ENCODE measurements at places on chromosomes 4 and X. TPM values are rescaled to one million over a fixed set of nuclear protein-coding genes. Genes with fewer than 3 reads are reported as not detected.

AKAP14 gene
- not detected for total RNA-seq

TMEM31 gene
- total RNA-seq = not detected

DNA sequence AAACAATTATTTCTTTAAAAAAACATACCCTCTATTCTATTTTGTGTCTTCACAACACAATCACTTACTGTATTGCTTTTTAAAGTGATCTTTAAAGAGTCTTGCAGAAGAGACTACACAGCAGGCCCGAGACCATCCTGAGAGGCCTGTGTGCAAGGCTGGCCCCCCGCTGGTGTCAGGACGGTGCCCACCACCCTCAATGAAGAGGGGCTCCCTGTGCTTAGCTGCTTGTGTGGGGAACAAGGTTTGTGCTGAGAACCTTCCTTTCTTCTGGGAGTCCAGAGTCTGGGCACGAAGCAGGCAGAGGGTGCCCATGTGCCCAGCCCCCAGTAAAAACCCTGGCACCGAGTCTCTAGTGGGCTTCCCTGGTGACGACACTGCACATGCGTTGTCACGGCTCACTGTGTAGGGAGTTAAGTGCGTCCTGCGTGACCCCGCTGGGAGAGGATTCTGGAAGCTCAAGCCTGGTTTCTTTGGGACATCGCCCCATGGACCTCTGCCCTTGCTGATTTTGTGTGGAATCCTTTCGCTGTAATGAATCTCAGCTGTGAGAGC, 22.0 kb downstream of the RGS12 start:
- DNase-seq = no peak

GRCh38 chr4:143455211-143455610, 58.3 kb upstream of the SMARCA5 start:
- no peak for DNase-seq

APELA gene
- total RNA-seq = not detected

GRCh38 chr4:163091685-163092034, 75.0 kb downstream of the NAF1 start:
- DNase-seq = no peak

DNA sequence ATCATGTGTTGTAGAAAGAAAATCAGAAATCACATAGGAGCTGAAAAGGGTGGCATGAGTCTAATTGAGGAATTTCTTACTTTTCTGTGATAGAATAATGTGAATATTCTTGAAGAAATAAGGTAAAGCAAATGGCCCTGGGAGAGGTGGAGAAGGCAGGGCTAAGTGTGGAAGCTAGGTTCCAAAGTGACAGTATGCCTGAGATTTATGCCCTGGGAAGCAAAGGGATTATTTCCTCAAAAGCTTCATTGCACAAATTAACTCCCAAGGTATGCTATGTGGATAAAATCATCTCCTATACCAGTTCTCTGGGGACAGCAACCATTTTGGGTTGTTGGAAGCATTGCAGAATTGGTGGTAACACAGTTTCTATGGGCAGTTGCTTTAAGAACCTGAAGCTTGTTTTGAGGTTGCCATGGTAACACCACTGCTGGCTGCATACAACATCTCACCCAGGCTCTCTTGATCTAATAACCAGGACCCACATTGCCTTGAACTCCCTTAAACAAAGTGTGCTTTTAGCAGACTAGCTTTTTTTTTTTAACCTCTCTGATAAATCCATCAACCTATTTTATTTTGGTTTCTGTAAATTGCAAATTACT, 21.0 kb downstream of the MAOA start:
- no peak for DNase-seq

ZDHHC15 gene
- total RNA-seq = not detected

BEX5 gene
- not detected for total RNA-seq

MEPE gene
- total RNA-seq = not detected

RAB40AL gene
- total RNA-seq = 0.28 TPM

DNA sequence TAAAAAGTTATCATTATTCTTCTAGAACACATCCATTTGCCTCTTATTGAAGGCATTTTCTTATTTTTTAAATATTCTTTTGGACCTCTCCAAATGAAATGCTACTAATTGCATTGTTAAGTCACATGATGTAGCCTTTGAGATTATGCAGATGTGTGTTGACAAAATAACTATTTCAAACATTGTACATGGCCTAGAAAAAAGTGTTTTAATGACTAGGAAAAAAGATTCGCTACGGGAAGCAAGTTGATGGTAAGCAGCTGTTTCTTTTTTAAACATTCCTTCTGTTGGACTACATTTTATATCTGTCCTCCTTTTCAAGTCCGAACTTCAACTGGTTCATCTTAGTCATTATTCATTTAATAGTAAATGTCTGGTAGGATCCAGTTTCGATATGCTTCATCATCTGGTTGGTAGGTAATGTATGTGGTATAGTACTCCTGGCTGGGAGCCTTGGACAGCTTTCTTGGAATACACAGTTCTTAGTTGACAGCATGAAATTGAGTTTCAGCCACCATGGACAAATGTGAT, 34.3 kb upstream of the GUCY1A1 start:
- DNase-seq = no peak

TRPC5OS gene
- not detected for total RNA-seq

AFM gene
- total RNA-seq = not detected

GRCh38 chr4:96786306-96786705, 946.4 kb downstream of the PDHA2 start:
- no peak for DNase-seq

SMARCA1 gene
- 31.0 TPM for total RNA-seq

DNA sequence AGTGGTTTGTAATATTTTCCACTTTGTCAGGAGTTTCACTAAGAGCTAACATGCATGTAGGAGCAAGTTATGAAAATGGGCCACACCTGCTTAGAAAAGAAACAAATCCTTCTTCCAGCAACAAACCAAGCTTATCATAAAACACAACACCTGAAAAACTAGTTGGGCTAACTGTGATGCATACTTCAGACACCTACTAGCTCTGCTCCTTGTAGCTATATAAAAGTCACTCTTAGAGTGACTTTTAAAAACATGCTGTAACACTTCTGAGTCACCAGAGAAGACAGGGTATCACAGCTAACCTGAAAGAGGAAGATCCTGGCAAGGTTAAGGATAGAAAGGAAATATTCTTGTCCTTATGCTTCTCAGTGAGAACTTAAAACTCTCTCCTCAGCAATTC, 3.6 kb upstream of the SLAIN2 start:
- no peak for DNase-seq

- no peak for DNase-seq
Measured at GRCh38 chr4:138398322-138398721, 156.2 kb upstream of the SLC7A11 start.

DNA sequence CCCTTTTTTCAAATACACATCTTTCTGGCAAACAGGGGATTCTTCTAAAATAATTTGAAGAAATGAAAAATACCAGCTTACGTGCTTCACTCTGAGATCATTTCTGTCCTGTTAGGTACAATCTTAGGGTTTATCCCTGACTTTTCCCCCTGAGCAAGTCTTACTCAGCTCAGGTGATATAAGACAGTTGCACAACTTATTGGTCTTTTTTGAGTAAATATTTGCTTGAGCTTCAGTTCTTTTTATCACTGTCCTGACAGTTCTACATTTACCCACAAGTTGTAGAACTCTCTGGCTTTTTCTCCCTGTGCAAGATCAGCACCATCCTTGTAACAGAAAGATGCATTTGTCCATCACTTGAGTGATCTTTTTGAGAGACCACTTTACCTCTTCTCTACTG, 84.9 kb downstream of the MID1IP1 start:
- no peak for DNase-seq

DNA sequence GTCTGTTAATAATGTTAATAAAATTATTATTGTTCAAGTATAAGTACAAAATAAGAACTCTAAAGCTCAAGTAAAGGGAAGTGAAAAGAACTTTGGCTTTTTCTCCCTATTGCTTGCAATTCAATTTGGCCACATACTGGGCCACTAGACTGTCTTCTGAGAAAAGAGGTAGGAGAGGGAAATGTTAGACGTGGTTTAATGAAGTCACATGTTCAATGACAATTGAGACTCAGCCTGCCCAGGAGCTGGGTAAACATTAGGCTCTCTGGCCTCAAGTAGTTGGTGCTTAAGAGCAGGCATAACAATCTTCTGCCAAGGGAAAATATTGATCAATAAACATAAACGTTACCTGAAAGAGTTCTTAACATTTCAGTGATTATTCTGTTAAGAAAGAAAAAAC, 15.1 kb upstream of the PRSS12 start:
- DNase-seq = no peak

DNA sequence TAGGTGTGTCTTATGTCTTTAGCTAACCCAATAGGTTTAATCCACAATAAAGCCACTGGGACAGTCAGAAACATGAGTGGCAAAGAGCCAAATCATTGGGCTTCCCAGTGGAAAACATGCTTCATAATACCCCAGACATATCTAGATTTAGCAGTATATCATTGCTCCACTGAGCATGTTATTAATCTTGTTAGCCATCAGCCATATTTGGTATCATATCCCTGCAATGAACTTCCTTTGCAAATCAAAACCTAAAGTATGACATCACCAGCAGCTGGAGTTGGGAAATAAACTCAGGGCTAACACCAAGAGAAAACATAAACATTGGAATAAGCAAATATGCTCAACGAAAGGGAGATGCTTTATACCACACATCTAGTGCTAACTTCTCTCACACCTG, 280.8 kb upstream of the NOCT start:
- DNase-seq = peak; percentile 89

ATOH1 gene
- not detected for total RNA-seq

GRCh38 chr4:119314356-119314755, 7.6 kb downstream of the FABP2 start:
- DNase-seq = peak; percentile 59

- no peak for DNase-seq
Measured at GRCh38 chr4:132827522-132827921, 321.6 kb upstream of the PCDH10 start.

DNA sequence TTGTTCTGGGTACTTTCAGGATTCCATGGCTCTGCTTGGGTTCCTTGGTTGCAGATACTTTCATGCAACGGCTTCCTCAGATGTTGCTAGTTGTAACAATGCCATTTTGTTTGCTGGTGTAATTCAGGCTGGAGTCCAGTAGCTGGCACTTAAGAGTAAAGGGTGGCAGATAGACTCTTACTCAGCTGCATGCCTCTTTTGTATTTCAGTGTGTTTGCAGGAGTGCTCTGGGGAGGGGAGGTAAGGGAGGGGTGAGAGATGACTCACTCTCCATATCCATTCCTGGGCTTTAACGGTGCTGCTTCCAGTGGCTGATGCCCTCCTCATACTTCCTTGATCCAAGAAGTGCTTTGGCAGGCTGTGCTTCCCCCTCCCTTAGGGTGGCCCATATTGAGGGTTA, 155.2 kb downstream of the ZNF330 start:
- peak; percentile 93 for DNase-seq

AFF2 gene
- 0.72 TPM for total RNA-seq

DNA sequence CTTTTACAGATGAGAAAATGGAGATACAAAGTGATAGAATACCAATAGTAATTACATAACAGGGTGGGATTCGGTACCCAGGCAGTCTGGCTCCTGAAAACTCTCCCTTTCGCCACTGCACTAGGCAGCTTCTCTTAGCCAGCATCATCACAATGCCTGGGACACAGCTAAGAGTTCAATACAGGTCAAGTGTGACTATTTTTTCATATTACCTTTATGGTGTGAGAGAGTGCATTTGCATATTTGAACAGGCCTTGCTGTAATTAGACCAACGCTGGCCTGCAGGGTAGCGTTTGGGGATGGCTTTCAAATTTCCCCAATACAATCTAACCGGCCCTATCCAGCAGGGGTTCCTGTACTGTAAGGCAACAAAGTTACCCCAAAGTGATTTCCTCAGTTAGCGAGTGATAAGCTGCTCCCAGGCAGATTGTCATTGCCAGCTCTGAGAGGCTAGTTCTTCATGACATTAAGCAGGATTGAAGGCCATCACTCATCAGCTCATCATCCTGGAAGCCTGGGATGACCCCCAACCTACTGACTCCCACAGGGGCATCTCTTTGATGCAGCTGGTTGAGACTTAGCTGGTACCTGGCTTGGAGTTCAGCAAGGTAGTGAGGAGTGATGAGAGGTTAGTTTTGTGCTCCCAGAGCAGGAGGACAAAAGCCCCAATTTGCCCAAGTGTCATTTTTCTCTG, 836.8 kb upstream of the LCORL start:
- DNase-seq = no peak

DNA sequence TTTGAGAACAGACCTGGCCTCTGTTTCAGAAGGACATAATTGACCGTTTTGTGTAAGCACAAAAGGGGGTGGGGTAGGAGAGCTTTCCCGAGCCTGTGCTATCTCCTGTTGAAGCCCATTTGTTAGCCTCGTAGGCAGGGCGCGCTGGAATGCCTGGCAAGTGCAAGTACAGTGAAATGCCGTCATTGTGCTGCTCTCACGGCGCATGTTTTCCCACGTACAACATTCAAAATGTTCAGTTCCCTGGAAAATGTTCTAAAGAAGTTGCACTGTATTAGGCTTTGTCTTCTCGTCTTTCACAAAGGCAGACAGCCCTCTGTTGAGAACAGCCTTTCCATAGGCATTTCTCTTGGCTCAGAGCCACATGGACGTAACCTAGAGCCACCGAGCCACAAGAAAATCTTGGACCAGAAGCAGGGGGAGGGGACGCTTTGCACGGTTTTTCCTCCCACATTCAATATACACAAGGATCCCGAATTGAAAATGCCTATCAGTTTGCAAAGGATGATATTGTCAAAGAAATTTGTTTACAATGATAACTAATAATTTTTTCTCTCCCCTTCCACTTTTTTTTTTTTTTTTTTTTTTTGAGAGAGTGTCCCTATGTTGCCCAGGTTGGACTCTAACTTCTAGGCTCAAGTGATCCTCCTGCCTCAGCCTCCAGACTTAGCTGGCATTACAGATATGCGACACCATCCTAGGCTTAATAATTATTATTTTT, 54.6 kb upstream of the RAPGEF2 start:
- DNase-seq = peak; percentile 79

RNF175 gene
- not detected for total RNA-seq
